KG1 (cell line): ENCODE measurements at places on chromosomes 6 and 20.
A peak's percentile ranks its signal among the peaks of the same experiment; 100 is the strongest.

GRCh38 chr6:146872426-146872785 lies 273.6 kb downstream of the ADGB start:
- DNase-seq = no peak

DNA sequence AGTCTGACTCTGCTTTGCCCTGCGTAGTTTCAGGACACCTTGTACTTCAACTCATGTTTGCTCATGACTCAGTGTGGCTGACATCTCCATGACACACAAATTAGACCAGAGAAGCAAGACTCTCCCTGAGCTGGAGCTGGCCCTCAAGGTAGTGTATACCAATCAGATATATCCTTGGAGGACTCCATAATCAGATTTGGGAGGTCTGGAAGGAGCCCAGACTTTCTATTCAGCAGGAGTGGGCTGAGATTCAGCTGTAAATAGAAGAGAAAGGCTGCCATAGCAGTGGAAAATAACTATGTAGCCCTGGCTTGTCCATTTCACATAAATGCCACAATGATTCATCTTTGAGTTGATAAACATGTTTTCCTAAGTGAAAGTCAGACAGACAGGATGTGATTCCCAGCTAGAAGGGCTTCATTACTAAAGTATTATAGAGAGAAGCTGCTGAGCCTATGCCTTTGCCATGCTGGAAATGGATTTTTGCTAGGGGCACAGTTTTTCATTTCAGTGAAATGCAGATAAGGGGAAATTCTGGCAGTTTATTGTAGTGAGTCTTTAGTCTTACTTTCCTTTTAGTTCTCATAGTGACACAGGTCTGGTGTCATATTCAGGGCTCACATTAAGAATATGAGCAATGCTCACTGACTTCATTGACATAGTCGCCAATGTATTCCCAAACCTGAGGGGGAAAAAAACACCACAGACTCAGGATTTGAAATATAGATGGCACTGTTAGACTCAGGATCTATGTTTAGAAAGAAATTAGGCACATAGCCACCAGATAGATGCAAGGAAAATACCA lies 95.3 kb downstream of the CLVS2 start:
- DNase-seq = no peak

GRCh38 chr6:157519255-157520116 lies 138.5 kb downstream of the ZDHHC14 start:
- no peak for DNase-seq

- no peak for DNase-seq
These were observed 114.5 kb downstream of the FAM120B start for GRCh38 chr6:170420791-170421776.

DNA sequence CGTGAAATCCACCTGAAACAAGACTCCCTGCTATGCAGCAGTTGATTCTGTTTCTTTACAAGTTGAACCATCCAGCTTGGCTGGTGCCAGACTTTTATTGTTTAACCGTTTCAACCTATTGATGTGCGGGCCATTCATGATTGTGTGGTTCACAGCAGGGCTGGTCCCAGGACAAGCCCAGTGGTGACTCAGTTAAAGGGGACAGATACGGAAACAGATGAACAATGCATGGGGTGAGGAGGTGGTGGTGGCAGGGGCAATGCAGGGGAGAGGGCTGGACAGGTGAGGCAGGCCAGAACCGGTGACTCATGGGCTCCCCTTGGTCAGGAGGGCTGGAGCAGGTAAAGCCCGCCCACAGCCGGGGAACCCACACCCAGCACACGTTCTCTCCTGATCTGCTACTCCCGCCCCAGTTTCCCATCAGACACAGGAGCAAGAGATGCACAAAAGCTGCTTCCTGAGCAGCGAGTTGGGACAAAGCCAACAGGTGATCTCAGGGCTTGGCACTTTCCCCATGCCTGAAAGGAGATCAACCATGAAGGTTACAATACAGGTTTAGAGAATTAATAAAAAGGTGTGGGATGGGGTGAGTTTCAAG lies 232.2 kb downstream of the LY86 start:
- no peak for DNase-seq

GRCh38 chr6:7185561-7185960 lies 77.8 kb downstream of the RREB1 start:
- no peak for DNase-seq

GRCh38 chr20:3896302-3896701 lies 7.1 kb downstream of the PANK2 start:
- no peak for DNase-seq

DNA sequence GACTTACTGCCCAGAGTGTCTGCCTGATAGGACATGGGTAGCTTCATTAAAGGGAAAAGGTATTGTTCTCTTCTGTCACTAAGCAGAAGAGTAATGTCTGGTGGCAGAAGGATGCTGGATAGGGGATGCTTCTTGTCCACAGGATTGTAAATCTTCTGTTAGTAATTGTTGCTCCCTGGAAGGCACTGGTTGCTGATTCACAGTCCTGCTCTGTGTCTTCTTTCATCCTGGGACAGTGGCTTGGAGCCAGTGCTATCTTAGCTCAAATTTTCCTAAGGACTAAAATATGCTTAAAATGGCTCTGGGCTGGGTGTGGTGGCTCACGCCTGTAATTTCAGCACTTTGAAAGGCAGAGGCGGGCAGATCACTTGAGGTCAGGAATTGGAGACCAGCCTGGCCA lies 48.0 kb downstream of the SYTL3 start:
- DNase-seq = no peak

DNA sequence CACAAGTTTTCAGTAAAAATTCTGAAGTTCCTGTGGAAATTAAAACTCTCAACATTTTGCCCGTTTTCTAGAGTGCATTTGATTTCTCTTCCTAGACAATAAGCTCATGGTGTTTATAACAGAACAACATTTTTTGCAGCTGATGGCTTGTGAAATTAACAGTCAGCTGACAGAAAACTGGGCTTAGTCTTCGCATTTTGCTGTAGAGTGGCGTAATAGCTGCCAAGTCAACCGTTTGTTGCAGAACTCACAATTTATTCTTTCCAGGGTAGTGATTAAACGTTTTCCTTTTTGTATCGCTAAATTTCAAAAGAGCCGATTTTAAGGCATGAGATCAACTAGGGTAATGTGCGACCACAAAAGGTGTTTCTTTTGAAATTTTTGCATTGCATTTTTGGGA lies 1.4 kb downstream of the SPO11 start:
- no peak for DNase-seq

DNA sequence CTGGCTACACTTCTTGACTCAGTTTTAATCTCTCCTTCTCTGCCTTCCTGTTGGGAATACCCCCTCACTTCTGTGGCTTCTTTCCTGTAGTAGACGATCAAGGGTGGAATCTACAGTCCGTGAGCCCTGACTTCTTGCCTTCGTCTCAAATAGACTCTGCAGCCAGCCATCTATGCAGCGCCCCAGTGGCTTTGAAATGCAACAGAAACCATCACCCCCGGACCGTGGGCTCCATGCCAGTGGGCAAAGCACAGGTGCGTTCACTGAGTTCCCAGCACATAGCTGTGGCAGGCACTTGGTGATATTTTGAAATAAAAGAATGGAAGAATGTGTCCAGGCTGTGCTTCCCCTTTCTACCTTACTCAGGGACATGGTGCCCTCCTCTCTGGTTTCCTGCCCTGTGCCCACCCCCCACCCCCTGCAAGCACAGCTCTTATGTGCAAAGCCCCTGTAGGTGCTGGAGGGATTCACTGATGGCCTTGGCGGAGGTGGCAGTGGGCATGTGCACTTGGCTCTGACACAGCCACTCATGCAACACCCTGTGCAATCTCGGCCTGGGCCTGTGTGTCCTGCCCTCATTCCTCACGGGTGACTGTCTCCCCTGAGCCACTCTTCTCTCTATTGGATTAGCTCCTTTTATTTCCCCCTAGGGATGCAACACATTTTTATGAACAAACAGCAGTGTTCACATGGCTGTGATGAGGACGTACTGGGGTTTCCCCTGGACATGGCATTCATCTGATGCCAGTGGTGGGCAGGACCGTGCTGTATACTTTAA lies 5.5 kb upstream of the CDSN start:
- DNase-seq = no peak

DNA sequence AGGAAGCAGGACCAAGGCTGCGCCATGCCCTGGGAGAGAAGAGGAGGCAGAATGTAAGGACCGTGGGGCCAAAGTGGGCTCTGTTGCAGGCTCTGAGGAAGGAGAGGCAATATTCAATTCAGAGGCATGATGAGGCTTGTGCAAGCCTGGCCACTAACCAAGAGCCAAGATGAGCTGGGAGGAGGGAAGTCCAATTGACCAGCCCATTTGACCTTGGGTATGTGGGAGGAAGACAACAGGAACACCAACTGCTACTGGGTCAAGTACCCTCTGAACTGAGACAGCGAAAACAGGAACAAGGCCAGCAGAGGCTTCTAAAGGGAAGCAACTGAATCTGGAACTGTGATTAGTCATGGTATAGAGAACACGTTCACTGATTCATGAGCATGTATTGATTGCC lies 779.6 kb downstream of the MAFB start:
- DNase-seq = no peak

DNA sequence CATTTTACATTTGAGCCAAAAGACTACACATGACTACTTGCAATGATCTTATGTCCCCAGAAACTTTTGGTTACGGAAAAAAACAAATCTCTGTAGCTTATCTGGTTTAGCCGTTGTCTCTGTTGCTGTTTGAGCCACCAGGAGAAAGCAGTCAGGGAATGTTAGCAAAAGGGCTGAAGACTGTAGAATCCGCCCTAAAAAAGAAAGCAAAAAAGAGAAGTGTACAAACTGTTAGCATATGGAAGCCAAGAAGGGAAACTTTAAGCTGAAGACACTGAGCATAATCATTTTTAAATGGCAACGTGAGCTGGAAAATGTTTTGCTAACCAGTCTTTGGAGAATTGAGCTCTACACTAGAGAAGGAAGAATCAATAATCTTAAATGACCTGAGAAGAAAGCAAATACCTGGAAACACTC lies 69.9 kb upstream of the MYLIP start:
- DNase-seq = no peak

- DNase-seq = no peak
These were observed 8.7 kb downstream of the CCDC170 start for GRCh38 chr6:151502499-151502898.

GRCh38 chr6:43274916-43275597 lies 23.0 kb upstream of the SLC22A7 start:
- DNase-seq = no peak

- DNase-seq = no peak
These were observed 29.2 kb downstream of the OSBPL2 start for GRCh38 chr20:62267543-62267942.

DNA sequence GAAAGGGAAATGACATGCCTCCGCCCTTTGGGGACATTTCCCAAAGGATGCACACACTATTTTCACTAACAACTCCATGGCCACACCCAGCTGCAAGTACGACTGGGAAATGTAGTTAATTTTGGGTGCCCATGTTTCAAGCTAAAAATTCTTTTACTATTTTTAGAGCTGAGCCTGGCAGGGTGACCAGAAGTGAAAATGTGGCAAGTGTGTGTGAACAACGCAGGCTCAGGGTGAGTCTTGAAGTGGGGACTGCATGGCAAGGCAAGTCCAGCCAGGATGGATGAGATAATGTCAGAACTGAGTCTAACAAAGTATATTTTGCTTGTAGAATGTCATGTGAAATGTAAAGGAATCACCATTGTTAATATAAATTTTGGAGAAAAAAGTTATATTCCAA lies 17.0 kb upstream of the CD109 start:
- no peak for DNase-seq

DNA sequence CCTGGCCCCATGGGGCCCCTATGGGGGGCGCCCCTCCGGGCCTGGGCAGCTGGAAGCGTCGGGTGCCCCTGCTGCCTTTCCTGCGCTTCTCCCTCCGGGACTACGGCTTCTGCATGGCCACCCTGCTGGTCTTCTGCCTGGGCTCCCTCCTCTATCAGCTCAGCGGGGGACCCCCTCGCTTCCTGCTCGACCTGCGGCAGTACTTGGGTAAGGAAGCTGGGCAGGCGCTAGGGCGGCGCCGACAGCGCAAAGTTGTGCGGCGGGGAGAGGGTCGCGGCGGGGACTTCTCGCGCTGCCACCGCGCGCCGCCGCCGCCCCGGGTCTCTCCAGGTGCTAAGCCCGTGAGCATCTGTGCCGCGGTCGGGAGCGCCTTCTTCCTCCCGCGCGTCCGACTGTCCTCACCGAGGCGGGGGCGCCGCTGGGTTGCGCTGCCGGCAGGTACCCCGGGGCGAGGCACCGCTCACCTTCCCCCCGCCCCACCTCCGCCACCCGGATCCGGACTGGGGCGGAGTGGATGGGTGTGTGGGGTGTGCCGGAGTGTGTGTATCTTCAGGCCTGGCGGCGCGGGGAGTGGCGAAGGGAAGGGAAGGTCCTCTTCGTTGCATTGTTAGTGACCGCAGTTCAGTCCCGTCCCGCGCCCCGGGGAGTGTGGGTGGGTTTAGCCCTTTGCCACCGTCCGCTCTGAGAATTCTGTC lies 788 bp downstream of the UST start:
- no peak for DNase-seq

DNA sequence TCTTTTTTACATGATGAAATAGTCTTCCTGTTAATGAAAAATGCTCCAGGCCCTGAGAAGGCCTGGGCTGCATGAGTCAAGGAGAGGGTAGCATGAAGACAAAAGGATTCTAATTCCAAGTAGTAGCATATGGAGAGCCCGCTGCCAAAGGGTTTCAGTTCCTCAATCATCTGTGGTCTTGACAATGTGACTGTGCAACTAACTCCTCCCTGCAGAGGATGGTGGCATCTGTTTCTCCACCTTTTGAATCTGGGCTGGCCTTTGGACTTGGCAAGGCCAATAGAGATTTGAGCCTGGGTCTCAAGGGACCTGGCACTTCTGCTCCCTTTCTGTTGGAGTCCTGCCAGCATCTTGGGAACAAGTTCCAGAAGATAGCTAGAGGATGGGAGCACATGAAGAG lies 35.1 kb upstream of the ANKEF1 start:
- peak; percentile 8 for DNase-seq

GRCh38 chr6:21278375-21278745 lies 315.2 kb upstream of the SOX4 start:
- no peak for DNase-seq

DNA sequence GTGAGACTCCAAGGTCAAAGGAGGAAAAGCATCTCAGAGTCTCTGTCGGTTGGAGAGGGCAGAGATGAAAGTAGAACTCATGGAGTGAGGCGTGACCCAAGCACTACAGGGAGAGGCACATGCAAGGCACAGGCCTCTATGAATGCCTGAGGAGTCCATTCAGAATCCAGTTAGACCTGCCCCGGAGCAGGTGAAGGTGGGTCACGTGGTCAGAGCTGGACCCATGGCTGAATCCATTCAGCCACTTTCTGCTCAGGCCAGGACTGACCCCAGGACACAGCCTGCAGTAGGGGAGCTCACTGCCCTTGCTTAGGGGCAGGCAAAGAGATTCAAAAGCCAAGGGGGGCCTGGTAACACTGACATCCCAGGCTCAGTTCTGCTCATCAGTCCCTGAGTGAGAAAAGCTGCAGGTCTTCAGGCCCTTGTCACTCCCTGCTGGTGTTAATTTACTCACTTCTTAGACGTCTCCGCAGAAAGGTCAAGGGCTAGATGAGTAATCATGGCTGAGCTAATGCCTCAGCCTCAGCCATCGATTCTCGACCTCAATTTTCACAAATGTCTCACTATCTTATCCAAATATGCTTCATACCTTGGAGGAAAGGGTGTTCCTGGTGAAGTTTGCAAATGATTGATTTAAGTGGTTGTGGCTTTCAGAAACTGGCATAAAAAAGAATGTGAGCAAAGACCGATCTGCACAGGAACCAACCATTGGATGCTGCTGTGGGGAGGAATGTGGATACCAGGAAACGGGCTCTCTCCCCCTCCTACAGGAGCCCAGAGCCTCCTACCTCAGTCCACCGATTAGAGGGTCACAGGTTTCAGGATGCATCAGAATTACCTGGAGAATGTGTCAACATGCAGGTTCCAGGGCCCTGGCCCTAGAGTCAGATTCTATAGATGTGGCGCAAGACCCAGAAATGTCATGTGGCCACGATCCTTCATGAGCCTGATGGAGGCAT lies 584.4 kb downstream of the PTPRT start:
- no peak for DNase-seq

GRCh38 chr6:105869835-105870440 lies 216.2 kb upstream of the PRDM1 start:
- no peak for DNase-seq
